ENCODE measurements at places on chromosomes 3 and 15.

DNA sequence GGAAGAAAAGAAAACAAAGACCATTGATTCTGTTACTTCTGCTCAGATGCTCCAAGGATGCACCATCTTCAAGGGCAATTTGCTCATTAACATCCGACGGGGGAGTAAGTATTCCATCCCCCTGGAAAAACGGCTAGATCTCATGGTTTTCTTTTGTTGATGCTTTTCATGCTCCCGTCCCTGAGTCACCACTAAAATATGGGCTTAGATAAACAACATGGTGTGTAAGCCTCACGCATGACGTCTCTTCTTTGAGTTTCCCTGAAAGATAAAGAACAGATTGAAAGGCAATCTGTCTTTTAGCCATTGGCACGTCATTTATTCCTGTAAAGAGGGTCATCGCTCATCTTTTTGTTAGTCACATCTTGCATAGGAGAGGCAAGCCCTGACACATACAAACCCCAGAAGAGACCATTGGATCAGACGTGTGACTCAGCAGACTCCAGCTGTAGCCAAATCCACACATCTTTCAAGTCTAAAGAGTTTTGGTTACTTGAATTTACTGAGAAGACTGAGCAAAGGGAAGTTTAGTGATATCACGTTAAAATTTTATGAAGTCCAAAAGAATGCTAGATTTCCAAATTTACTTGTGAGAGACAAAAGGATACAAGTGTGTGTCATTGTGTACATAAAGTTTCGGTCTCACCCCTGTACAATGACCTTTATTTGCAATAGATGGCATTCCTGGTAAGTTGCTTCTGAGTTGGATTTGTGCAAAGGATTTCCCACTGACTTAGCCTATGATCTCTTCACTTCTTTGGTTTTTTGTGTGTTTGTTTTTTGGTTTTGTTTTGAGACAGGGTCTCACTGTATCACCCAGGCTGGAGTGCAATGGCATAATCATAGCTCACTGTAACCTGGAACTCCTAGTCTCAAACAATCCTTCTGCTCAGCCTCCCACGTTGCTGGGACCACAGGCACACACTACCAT lies 110.5 kb downstream of the PGPEP1L start:
- peak; percentile 100 for DNase-seq

DNA sequence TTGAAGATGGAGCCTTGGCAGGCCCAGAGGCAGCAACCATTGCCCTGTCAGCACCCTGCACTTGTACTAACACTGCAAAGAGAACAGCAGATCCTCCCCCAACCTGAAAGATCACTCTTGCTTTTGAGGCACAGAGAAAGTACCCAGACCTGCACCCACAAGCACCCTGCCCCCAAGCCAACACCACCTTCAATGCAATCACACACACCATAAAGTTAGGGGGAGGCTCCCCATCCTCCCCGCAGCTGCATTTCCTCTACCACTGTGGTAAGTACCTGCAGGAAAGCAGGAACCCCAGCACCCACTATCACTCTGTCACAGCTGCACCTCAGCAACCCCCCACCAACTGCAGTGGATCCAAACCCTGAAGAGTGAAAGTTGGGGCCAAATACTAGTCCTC lies 12.0 kb downstream of the OR5K3 start:
- no peak for DNase-seq

- peak; percentile 30 for DNase-seq
Observed at GRCh38 chr15:80710635-80711554, 15.8 kb downstream of the ABHD17C start.

- DNase-seq = no peak
Observed at GRCh38 chr3:67377299-67377698, 277.1 kb downstream of the SUCLG2 start.

Data from iris pigment epithelial cell (primary cell).